ENCODE measurements at places on chromosomes 4 and X.

- no peak for DNase-seq
Measured at GRCh38 chrX:22122510-22122909, 90.4 kb downstream of the PHEX start.

DNA sequence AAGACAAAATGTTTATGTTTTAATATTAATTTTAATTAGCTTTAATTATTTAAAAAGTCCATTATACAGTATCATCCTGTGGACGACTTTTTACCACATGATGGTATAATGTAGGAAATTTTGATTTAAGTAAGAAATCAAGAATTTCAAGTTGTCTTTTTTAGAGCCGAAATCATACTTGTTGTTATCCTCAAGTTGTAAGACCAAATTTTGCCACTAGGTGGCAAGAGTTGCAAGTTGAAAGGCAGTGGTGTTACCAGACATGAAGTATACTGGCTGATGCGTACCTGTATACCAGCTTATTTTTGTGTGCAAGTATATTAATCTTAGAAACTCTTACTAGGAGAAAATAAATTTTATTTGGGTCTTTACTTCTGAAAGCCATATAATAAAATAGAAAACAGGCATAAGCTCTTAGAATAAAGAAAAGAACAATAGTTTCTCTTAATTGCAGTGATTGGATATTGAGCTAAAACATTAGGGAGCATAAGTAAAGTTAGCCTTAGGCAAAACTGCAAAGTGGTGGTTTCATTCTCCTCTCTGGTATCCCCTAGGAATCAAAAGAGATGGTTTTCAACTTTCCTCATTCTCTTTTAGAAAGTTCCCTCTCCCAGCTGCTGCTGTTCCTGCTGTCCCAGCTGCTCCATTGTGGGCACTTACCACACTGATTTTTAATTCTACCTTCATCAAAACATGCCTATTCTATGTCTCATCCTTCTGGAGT, 118.0 kb upstream of the WDFY3 start:
- DNase-seq: no peak

DNA sequence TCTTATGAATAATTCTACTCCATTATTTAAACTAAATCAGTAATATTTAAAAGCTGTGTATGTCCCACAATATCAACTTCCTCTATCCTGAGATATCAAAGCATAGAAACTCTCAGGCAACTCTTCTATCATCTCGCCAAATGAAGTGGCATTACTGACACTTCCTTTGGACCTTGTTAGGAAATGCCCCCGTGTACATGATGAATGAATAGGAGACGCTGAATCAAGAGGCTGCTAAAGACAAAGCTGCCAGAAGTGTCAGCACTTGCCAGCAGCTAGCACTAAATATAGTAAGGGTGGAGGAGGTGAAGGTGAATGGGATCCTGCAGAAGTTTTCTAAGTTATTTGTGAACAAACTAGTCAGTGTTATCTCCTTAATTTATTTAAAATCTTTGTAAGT, 99.5 kb upstream of the BLTP1 start:
- DNase-seq: no peak

- no peak for DNase-seq
Measured at GRCh38 chr4:39308611-39309010, 57.6 kb downstream of the RFC1 start.

DNA sequence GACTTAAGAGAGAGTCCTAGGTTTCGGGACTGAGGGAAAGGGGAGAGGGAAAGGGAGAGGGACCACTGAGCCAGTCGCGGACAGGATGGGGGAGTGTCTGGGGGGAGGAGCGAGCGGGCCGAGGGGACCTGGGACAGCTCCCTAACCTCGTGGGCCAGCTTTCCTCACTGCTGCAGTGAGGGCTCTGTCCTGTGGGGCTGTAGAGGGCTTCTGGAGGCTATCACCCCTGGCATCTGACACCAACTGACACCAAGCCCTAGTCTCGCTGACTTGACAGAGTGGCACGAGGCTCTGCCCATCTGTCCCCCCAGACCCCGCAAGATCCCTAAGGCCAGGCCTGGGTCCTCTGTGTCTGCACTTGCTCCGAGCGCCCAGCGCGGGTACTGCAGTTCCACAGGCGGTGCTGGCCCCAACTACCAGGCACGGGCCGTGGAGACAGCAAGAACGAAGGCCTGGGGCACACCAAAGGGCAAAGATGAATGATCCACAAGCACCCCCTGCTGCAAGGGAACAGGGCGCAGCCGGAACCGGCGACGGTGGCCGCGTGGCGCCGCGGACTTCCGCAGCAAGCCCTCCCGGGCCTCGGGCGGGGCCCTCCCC, 465 bp downstream of the HAUS7 start:
- DNase-seq: peak; percentile 7

DNA sequence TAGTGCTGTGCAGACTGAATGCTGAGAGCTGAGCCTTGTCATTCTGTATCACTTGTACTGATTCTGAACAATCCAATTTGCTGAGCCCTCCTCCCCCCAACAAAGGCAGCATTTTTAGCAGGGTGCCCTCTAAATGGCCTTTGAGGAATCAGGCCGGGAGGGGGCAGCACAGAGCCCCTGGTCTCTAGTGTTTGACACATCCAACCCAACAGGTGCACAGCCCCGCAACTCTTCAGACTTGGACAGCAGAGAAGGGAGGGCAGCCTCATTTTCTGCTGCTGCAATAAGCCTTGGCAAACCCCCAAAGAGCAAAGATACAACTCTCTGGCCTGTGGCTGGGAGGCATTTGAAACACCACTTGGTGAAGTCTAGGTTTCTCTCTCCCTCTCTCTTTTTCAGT, 3.4 kb downstream of the ATP1B4 start:
- peak; percentile 23 for DNase-seq

DNA sequence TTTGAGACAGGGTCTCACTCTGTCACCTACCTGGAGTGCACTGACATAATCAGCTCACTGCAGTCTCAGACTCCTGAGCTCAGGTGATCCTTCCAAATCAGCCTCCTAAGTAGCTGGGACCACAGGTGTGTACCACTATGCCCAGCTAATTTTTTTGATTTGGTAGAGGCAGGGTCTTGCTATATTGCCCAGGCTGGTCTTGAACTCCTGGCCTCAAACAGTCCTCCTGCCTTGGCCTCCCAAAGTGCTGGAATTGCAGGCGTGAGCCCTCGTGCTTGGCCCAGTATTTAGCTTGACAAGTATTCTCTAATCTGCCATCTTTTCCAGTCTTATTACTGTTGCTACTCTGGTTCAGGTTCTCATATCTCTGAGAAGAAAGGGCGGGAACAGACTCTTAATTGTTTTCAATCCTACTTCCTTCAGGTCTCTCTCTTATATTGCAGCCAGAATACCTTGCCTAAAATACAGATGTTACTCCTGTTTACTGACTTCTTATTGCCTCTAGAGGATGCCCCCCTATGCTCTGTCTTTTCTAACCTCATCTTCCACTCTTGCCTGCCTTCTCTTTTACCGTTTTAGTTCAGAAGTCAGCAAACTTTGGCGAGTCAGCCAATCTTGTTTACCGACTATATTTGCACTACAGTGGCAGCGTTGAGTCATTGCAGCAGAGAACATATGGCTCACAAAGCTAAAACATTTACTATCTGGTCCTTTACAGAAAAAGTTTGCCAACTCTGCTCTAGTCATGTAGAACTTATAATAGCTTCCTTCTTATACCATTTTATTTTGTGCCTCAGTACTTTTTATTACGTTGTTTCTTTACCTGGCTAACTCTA, 19.0 kb downstream of the MRPL1 start:
- DNase-seq: no peak

DNA sequence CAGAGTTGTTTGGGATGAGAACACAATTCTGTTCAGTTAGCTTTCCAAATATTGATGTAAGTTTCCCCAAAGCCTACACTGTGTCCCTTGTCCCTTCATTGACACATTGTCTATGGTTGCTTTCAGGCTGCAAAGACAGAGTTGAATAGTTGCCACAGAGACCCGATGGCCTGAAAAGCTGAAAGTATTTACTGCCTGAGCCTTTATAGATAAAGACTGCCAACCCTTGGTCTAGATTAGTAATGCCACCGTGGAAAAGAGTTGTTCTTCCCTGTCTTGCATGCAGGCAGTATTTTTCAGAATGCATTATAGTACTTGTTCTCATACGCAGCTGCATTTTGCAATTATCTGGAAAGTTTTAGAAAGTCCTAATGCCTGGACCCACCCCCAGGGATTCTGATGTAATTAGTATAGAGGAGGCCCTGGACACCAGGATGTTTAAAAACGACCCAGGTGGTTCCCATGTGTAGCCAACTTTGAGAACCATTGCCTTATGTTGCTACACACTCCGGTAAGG, 180.8 kb downstream of the FRMPD4 start:
- DNase-seq: no peak

- no peak for DNase-seq
Measured at GRCh38 chr4:116862592-116862991, 222.8 kb downstream of the TRAM1L1 start.

GRCh38 chr4:188534917-188535316, 395.7 kb downstream of the TRIML1 start:
- no peak for DNase-seq

DNA sequence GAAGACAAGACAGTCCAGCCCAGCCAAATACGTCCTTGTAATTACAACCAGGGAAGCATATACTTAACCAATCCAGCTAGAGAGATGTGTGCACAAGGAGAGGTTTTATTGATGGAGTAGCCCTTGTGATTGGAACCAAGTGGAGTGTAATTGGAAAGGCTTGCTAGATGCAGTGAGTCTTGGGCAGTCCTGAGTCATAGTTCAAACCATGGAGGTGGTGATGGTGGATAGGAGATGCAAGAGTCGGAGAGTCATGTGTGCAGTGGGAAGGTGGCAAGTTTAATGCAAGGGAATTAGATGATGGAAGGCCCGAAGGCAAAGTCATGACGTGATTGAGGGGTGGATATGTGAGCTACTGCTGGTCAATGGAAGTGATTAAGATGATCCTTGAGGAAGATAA, 63.7 kb downstream of the PHEX start:
- no peak for DNase-seq

DNA sequence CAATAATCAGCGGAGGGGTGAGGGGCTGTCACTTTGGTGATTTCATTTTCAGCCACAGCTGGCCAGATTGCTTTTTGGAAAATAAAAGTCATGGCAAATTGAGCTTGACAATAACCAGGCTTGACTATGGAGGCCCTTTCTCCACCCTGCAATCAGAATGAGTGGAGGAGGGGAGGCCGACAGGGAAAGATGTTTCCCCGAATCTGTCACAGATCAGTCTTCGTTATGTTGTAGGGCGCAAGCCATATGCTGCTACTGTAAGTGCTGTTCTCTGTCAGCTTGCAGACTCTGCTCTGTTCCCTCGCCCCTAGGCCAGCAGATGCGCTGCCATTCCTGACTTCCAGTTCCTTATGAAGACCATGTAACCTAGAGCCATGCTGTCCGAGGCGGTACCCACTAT, 114.1 kb downstream of the MGST2 start:
- no peak for DNase-seq

- DNase-seq: no peak
Measured at GRCh38 chrX:82320569-82320968, 1118.7 kb downstream of the SH3BGRL start.
